ENCODE measurements at places on chromosomes 13 and 19. TPM values are rescaled to one million over a fixed set of nuclear protein-coding genes. Genes with fewer than 3 reads are reported as not detected.

Gene PDX1
- polyA plus RNA-seq: not detected

GRCh38 chr13:36819739-36820090 lies 693 bp downstream of the RFXAP start:
- no peak for DNase-seq

Gene SLC5A5
- polyA plus RNA-seq: not detected

DNA sequence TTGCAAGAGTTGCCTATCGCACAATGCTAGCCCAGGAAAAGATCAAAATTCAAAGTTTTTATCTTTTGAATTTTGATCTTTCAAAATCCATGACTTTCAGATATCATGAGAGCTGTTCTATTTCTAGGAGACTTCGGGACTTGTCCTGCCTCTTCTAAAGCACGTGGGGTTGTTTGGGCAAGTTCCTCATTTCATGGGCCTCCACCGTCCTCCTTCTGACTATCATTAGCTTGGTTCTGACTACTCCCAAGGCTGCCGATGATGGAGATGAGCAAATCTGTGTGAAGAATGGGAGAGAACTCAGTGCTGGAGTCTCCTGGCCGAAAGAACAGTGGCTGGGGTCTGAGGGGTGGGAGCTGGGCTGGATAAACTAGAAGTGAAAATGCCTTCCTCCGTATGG lies 86.5 kb downstream of the COL4A1 start:
- no peak for DNase-seq

- no peak for DNase-seq
Measured at GRCh38 chr13:22107549-22107948, 436.7 kb downstream of the FGF9 start.

DNA sequence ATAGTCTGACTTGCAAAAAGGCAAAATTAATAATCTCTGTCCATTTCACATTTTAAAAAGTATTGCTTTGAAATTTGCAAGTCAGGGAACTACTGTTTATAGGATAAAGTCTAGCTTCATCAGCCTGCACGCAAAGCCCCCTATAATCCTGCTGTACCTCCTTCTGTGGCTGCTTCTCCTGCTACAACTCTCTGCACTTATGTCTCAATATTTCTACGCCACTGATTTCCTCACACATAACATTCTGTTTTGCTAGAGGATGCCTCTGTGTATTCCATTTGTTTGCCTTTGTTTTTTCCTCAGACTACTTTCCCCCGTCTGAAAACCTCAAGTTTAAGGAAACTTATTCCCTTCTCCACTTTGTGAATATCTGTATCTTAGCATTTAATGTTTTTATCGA lies 389.9 kb downstream of the RFC3 start:
- no peak for DNase-seq

- no peak for DNase-seq
Measured at GRCh38 chr13:43054803-43055802, 31.7 kb downstream of the DNAJC15 start.

Gene TMEM59L
- polyA plus RNA-seq: 8.9 TPM

DNA sequence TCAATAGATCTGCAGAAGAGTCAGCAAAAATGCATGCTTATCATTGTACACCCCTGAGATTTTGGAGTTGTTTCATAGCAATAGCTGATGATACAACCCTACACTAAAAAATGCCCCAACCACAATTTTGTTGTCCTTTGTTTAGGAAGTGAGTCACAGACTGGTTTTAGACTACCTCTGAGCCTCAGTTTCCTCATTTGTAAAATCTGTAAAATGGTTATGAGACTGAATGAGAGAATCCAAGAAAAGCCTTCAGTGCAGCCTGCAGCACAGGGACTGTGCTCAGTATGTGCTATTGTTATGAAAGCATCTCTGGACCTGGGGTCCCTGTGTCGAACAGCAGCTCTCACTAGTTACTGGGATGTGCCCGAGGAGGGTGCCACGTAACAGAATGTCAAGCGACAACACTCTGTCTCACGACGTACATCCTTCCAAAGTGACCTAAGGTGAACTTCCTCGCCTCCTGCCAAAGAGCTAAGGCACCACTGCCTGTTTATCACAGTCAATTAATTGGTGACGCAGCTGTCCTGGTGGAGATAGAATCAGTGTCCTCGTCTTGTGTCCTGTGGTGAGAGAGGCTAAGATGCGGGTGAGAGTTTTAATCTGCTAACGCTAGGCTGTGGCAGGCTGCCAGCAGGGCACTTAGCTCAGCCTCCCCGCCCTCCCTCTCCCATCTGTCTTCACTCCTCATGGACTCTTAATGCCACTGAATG lies 18.1 kb downstream of the DHRS12 start:
- no peak for DNase-seq

Gene LMTK3
- polyA plus RNA-seq: not detected

GRCh38 chr19:2740314-2740656 lies 468 bp upstream of the SLC39A3 start:
- DNase-seq: no peak

- DNase-seq: no peak
Measured at GRCh38 chr19:17205237-17206140, 9.7 kb upstream of the USE1 start.

GRCh38 chr13:66657165-66657881 lies 572.8 kb downstream of the PCDH9 start:
- DNase-seq: peak; percentile 60

GRCh38 chr19:16589917-16590316 lies 17.7 kb upstream of the SLC35E1 start:
- no peak for DNase-seq

- DNase-seq: no peak
Measured at GRCh38 chr13:46295491-46296114, 83.9 kb downstream of the LRRC63 start.

Gene LENG9
- 1.8 TPM for polyA plus RNA-seq

Gene IGFL1
- not detected for polyA plus RNA-seq

GRCh38 chr13:50586414-50587083 lies 256.9 kb downstream of the DLEU7 start:
- no peak for DNase-seq

Gene NTN5
- 2.9 TPM for polyA plus RNA-seq

DNA sequence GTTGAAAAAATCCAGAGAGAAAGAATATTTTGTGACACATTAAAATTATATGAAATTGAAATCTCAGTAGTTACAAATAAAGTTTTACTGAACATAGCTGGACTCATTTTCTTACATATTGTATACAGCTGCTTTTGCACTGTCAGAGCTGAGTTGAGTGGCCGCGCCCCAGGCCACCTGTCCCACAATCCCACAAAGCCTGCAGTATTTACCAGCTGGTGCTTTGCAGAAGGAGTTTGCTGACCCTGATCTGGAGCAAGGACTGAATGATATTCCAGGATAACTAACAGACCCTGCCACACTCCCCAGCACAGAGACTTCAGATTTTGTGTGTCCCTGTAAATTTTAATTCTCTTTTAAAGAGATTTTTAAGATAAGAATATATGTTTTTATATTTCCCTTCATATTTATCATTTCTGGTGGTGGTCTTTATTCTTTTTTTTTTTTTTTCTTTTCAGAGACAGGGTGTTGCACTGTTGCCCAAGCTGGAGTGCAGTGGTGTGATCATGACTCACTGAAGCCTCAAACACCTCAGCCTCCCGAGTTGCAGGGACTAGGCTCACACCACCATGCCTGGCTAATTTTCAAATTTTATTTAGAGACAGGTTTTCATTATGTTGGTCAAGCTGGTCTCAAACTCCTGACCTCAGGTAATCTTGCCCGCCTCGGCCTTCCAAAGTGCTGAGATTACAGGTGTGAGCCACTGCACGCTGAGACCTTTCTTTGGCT lies 48.5 kb downstream of the TDRD12 start:
- no peak for DNase-seq

Gene ELSPBP1
- not detected for polyA plus RNA-seq

Gene FGF22
- 0.20 TPM for polyA plus RNA-seq

DNA sequence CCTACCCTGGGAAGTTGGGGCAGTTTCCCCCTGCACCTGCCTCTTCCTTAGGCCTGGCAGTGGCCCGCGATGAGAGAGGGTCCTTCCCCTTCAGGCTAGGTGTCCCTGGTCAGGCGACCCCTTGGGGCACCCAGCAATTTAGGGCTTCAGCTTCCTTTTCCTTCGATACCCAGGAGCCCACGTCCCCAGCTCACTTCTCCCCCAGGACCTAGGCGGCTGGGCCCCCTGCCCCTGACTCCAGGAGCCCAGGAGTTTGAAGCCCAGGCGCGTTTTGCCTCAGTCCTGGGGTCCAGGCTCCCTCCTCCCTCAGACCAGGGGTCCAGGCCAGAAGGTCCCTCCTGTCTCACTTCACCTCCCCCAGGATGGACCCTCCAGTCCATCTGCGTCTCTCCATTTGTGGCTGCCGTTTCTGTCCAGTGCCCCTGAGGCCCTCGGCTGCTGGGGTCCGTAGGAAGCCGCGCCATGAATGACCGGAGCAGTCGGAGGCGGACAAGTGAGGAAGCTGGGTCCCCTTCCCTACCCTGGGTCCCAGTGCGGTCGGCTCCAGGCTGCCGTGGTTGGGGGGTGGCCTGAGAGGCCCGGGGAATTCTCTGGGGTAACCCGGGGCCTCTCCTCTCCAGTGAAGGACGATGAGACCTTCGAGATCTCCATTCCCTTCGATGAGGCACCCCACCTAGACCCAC lies 714 bp downstream of the CCDC106 start:
- DNase-seq: no peak

Gene GJB6
- not detected for polyA plus RNA-seq

Gene SIAH3
- polyA plus RNA-seq: 0.33 TPM

DNA sequence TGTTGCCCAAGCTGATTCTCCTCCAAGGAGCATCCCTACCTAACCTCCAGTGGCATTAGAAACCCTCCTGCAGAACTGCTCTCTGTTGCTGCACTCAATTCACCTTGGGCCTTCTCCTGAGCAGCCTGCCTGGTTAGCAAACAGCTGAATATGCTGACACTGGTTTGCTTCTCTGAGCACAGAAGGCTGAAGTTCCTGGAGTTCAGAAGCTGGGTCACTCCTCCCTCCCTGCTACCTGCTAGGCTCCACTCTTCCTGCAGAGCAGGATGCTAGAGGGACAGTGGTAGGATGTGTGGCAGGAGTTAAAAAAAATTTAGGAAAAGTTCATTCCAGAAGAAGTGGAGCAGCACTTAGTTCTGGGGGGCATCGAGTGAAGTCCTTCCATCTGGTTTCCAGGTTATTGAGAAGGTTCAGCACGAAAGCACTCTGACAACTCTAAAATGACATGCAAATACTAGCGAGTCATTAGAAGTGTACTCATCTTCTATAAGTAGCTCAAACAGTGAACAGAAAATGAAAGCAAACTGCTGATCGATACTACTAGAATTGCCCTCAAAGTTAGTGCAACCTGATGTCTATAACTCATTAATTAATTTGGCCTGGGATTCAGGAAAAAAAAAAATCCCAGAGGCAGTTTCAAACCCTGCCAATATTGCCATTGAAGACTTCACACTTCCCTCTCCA lies 293.7 kb downstream of the POU4F1 start:
- DNase-seq: no peak

Measured in forelimb muscle (tissue), 1 donor.